ENCODE measurements at places on chromosomes 5 and 9.

DNA sequence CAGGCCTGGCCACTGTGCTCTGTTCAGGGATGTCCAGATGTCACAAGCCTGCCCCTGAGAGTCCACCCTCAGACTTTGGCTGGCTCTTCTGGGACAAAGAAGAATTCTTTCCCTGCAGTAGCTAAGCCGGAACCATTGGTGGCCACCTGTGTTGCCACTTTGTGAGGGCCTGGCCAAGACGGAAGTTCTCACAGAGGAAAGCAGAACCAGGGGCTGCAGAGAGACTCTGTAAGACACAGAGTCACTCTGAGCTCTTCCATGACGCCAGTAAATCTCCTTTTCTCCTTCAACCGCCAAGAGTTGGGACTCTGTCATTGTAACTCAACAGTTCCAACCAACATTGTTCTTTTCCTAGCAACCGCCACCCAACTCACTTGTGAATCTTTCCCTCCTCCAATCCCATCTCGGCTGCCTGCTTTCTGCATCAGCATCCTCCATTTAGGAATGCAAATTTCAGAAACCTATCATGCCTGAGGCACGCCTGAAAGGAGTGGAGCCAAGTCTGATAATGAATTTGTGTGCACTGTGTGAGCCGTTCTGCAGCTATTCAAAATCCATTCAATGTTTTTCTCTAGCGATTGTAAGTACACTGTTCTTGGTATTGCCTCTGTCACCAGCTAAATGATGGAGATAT is 37.8 kb upstream of the ATP6V1G1 start:
- DNase-seq, result no peak

DNA sequence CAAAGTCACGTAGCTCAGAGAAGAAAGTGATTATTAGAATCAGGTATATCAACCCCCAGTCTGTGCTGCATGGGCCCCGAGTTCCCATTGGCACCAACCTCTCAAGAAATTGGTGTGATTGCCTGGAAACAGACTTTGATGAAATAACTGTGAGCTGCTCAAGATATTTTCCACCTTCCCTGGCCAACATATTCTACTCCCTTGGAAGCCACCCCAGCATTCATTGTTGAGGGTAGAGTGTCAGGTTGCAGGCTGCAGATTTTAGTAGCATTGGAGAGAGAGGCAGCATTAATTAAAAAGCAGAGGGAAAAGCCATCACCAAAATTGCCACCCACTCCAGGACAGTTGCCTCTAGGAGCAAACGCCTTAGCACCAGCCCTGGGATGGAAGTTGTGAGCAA is 154.2 kb upstream of the TNPO1 start:
- no peak for DNase-seq

DNA sequence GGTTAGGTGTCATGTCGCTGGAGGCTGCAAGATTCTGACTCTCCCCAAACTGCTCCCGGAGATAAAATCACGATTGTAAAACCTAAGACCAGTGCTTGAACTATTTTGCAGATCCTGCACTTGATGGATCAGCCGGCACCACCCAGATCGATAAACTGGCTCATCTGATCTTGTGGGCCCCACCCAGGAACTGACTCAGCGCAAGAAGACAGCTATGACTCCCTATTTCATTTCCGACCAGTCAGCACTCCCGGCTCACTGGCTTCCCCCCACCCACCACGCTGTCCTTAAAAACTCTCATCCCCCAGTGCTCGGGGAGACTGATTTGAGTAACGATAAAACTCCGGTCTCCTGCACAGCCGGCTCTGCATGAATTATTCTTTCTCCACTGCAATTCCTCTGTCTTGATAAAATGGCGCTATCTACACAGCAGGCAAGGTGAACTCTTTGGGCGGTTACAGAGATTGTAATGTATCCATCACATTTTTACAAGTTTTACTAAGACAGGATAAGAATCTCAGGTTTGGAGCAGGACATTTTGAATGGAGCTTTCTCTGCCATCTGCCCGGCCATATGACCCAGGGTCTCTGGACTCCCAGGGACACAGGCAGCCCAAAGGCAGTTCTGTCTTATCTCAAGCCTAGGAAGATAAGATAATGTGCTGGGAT is 10.6 kb upstream of the PPP1R26 start:
- DNase-seq, result no peak

DNA sequence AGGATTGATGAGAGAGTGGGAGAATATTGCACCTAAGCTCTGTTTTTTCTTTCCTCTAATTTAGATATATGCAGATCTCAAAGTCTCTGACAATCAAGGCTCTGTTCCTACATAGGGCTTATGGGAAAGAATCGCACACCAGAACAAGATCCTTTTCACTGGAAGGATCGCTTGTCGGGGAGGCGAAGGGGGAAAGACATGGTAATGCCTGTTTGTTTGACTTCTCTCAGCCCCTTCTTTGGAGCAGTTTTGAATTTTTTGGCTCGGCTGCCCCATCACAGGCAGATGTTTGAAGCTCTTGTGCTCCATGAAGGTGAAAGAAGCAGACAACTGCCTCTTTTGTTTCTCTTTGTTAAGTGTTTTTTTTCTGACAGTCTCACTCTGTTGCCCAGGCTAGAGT is 599.9 kb upstream of the ZNF608 start:
- DNase-seq, result no peak

- DNase-seq, result no peak
Observed at GRCh38 chr9:129994882-129995281, 48.1 kb downstream of the FNBP1 start.

GRCh38 chr5:67815455-67816391 is 399.8 kb upstream of the PIK3R1 start:
- no peak for DNase-seq

DNA sequence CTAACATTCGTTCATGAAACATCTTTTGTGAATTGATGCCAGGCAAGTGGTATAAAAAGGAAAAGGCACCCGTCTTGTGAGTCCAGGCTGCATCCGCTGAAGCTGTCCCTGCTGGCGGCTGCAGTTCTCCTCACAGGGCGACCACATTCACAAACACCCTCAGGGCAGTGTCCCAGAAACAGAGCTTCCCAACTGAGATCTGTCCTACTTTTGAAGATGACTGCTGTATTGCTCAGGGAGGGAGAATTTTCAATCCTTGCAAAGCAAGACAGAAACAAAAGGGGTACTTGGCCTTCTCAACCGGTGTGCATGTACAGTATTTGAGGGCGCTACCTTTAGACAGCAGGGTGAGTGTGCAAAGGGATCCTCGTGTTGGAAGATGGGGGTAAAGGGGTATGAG is 316.1 kb downstream of the GADD45G start:
- no peak for DNase-seq

DNA sequence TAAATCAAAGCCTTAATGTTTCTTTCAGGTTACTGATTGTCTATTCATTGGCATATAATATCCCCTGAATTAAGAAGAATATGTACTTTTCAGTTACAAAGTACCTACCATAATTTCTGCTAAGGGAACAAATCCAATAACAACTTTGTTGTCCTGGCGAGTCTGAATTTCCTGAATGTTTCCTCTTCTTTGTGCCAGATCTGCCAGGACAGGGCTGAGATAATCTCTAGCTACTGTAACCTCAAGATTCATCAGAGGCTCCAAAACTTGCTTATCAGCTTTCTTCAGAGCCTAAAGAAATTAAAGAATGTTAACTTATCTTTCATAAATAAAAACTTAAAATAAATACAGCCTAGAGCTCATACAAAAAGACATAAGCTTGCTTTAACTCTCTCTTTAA is 37.2 kb downstream of the HEXB start:
- DNase-seq, result no peak
